ENCODE measurements at places on chromosomes 7 and 10.

DNA sequence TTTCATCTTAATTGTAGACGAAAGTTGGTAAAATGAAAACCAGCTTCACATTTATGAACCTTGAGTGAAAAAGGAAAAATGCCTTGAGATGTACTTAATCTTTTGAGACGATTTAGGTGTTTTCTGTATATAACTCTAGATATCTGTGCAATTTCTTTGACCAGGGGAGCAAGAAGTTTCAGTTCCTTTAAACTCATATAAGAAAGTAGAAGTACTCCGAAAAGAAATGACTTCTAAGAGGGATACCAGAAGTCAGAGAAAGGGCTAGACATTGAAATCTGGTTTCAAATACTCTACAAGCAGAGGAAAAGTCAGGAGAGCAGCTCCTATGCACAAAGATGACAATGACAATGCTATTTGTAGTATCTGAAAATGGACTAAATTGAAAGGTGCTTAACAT, 303.7 kb downstream of the BAMBI start:
- no peak for DNase-seq

DNA sequence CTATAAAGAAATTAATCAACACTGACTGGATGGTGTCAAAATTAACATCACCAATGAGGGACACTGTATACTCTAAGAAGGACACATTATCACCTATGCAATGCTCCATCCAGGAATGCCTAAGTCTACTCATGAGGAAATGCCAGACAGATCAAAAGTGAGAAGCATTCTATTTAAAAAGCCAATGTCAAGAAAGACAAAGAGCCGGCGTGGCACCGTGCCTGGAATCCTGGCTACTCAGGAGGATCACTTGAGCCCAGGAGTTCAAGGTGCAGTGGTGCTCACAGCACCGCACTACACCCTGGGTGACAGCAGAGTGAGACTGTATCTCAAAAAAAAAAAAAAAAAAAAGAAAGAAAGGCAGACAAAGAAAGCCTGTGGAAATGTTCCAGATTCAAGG, 45.5 kb upstream of the ANAPC16 start:
- DNase-seq, result no peak

DNA sequence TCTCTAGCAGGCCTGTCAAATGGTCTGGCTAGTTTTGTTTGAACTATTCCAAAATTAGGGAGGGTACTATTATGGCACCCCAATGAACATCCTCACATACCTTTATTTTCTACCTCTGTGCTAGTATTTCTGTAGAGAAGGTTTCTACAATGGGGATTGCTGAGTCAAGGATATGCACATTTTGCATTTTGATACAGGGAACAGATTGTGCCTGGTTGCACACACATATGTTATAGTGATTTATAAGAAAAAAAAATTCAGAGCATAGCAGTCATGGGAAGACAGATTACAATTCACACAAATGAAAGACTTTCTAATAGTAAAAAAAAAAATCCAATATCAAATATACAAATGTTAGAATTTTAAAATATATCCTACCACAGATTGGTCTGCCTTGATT, 14.1 kb upstream of the NRBF2 start:
- DNase-seq, result no peak

DNA sequence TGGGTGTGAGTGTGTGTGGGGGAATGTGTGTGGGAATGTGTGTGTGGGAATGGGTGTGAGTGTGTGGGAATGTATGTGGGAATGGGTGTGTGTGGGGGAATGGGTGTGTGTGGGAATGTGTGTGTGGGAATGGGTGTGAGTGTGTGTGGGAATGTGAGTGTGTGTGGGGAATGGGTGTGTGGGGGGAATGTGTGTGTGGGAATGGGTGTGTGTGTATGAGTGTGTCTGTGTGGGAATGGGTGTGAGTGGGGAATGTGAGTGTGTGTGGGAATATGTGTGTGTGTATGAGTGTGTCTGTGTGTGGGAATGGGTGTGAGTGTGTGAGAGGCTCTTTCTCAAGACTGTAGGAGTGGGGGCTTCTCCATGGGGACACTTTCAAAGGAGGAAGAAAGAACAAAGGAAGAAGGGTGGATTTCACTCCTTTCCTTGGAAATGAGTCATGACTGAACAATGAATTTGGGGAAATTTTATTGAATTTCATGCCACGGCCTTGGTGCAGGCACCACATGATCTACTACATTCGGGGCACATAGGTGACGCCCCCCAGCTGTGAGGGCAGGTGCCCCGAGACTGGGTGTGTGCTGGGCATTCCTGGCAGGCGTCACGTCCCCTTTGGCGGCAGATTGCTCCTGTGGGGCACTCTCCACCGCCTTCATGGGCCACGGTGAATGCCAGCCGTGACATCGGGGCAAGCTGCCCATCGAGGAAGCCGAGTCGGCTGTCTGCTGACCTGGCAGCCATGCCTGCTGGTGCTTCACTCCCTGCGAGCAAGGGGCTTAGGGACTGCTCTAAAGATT, 88.8 kb upstream of the INSIG1 start:
- DNase-seq, result no peak

DNA sequence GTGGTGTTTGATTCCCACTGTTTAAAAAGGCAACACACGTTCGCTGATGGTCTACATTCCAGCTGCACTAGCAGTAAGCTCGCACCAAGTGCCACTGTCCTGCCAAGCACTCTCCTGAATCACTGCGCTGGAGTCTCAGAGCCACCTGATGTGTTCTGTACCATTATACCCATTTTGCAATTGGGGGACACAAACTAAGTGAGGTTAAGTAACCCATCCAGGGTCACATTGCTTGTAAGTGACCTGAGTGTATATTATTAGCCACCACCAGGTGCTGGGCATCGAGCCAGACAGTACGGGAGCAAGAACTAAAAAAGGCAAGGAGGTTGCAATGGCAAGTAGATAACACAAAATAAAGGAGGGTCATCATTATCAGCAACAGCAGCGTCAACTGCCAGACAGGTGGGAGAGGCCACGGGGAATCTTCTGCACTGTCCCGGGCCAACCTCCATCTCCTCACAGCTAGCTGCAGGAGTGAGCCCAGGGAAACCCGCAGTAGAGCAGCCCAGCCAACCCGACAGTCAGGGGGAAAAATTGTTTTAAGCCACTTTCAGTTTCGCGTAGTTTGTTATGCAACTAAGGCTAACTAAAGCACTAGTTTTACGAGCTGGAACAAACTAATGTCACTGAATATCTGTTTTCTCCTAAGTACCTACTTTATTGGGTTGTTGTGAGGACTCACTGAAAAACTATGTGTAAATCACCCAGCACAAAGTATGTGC, 712 bp upstream of the CPVL start:
- no peak for DNase-seq

- DNase-seq, result no peak
Observed at GRCh38 chr10:1043532-1043995, 5.4 kb downstream of the IDI1 start.

- no peak for DNase-seq
Observed at GRCh38 chr10:76297358-76297757, 865.9 kb downstream of the LRMDA start.

GRCh38 chr10:73803680-73804286, 7.6 kb downstream of the NDST2 start:
- DNase-seq, result no peak

- DNase-seq, result no peak
Observed at GRCh38 chr10:109933984-109934565, 10.8 kb upstream of the XPNPEP1 start.

DNA sequence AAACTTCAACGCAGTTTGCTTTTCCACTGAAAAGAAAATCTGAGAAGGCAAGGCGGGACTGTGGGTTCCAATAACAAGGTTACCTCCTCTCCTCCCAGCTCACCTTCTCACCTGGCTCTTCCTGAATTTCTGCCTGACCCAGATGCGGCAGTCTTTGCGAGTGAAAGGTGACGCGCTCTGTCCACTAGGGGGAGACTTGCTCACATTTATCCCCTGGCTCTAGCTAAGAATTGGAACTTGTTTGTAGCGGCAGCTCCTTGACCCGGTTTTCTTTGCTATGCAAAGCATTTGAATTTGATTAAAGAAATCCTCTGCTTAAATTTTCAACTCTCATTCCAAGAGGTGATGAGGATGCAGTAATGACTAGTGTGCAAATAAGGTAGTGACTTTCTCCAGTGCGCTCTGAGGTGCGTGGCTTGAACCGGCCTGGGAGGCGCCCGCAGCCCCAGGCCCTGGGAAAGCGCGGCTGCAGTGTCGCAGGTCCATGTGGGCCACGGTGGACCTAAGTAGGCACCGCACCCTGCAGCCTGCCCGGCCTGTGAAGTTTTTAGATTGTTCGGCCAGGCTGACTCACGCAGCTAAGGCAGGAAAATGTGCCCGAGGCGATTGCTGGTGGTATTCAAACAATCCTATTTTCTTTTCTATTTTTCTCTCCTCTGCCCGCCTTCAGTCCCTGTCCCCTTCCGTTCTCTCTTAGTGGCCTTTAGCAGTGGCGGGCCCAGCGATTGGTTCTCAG, 336.9 kb upstream of the NPSR1 start:
- no peak for DNase-seq

DNA sequence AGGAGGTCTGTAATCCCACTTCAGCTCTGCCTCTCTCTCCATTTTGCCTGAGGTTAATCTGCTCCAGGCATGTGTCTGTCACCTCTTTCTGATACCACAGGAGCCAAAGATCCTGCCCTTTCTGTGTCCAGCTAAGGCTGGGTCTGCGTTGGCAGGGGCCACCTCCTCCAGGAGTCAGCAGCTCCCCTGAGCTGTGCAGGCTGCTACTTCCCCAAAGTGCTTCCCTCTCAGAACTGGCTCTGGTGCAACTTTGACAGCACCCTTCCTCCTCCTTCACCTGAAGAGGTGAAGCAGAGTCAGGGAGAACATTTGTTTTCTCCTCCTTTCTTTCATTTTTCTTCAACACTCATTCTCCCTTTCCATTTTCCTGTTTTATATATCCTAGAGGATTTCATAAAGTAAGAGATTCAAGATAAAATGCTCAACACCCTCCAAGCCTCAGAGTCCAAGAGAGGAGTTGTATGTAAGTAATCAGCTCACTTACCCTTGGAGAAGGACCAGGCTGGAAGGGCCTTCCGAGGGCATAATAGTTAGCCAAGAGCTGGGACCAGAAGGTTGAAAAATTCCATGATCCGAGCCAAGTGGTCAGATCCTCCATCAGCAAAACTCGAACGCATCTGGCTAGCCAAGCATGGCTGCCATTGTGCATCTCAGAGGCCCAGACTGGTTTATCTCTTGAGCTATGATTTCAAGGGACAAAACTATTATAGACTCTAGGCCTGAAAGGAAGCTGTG, 257.3 kb downstream of the PTEN start:
- DNase-seq, result no peak

GRCh38 chr7:250523-250922, 39.4 kb upstream of the FOXL3 start:
- DNase-seq, result no peak

DNA sequence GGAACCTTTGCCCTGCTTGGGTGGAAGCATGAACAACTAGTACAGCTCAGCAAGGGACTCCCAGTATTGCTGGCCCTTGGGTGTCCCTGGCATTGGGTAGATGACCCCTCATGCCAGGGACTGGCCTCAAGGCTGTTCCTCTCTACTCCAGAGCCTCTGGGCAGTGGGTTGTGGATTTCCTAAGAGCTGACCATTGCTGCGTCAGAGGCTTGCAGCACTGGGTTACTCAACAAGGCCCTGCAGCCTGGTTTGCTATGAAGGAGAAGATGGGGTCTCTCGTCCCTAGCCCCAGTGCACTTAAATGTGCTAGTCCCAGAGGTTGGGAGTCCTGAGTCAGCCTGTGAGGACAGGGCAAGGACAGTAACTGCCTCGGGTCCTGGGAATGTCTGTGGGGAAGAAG, 2.5 kb downstream of the VSIR start:
- DNase-seq, result no peak

GRCh38 chr10:110764793-110765512, 106.8 kb upstream of the PDCD4 start:
- DNase-seq, result no peak

DNA sequence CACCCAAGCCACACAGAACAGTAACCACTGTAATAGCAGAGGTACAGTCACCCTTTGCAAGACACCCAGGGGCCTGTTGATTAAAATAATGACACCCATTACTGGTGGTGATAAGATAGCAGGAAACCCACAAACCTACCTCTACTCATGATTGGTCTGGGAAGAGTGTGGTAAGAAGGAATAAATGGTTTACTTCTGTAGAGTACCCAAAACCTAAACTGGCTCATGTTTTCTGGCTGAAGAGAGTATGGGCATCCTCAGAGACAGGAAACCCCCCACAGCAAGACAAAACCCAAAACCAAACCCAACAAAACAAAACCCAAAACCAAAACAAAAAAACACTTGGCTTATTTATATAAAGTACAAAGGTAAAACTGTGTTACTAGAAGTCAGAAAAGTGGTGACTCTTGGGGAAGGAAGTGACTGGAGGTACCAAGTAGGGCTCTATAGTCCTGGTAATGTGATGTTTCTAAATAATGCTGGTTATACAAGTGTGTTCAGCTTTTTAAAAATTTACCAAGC, 15.5 kb upstream of the DNAJB12 start:
- DNase-seq, result no peak

GRCh38 chr10:49609006-49609282, 1.2 kb upstream of the SLC18A3 start:
- DNase-seq, result no peak

GRCh38 chr7:141313896-141314295, 237.3 kb upstream of the AGK start:
- DNase-seq, result no peak

GRCh38 chr10:105094048-105094447, 453.0 kb downstream of the SORCS3 start:
- DNase-seq, result no peak

DNA sequence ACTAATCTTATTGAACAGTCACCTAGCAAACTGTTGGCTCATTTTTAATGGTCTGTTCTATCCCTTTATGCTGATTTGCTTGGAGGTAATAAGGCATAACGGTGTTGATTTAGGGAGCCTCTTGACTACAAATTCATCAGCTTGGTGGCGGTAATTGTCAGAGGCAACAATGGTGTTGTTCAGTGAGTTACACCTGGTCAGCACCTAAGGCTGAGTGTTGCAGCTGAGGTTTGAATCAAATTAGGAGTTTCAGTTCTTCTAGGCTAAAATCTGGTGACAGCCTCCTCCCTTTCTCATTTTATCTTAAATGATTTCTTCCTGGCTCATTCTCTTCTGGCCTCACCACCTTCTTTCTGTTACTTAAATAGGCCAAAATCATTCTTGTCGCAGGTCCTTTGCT, 42.3 kb upstream of the SP8 start:
- no peak for DNase-seq

DNA sequence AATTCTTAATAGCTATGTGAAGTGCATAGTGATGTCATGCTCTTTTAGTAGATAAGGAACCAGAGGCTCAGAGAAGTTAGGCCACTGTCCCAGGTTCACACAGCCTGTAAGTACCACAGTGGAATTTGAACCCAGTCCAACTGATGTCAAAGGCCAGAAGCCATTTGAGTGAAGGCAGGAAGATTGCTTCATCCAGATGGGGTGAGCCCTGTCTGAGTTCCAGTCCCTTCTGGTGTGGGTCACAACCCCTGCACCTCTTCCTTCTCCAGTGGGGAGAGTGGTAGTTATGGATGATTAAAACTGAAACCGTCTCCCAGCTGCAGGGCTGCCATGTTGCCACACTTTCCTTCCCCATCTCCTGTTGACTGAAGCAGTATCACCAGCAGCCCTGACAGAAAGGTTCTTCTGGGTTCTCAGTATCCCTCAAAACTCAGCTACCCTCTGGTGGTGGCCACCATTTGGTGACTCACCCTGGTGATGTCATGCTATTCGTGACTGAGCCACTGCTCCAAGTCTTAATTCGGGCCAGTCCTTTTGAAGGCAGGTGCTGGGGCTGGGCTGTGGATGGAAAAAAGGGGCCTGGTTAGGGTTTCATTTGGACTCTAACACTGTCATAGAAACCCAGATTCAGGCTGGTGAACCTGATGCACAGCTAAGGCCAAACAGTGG, 1.5 kb upstream of the C10orf95 start:
- no peak for DNase-seq

- no peak for DNase-seq
Observed at GRCh38 chr7:114959931-114960330, 38.0 kb downstream of the MDFIC start.

Measured in esophagus squamous epithelium (tissue), 5 donors.